Left lobe of liver (tissue), 2 donors: ENCODE measurements at places on chromosomes 1 and 21.

GRCh38 chr1:243806310-243806709, 43.7 kb downstream of the AKT3 start:
- no peak for DNase-seq

DNA sequence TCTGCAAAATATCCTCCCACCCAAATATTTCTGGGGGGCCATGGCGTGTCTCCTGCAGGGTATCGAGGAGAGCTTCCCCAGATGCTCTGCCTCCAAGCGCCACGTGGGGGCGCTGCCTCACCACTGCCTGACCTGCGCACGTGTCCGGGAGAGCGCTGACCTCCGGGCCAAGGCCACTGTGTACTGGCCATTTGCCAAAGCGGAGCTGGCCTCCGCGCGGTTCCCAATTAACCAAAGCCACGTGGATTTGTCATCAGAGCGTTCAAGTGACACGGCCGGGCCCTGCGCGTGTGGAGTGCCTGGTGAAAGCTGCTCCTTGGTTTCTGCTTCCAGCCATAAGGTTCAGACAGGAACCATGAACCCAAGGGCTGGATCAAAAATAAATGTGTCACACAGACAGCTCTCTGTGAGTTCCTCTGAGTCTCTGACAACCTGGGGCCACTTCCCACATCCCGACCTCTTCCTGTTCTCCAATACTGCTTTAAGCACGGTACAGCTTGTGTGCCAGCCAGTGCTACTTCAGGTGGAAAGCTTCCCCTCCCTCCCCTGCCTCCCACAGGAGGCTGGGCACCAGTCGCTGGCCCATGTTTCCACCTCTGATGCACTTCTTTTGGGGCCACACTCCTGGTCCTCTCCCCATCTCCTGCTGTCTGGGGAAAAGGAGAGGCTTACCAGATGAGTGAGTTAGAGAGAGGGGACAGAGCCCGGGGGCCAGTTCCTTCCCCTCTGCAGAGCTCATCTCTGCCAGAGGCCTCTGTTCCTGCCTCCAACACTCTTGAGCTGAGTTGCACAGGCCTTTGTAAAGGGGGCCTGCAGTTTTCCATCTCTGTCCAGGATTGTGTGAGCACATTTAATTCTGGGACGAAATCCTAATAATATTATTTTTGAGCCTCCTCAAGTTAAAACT, 26.1 kb downstream of the ZP4 start:
- DNase-seq, result peak; percentile 89

GRCh38 chr1:221337106-221337505, 404.8 kb downstream of the DUSP10 start:
- DNase-seq, result no peak

DNA sequence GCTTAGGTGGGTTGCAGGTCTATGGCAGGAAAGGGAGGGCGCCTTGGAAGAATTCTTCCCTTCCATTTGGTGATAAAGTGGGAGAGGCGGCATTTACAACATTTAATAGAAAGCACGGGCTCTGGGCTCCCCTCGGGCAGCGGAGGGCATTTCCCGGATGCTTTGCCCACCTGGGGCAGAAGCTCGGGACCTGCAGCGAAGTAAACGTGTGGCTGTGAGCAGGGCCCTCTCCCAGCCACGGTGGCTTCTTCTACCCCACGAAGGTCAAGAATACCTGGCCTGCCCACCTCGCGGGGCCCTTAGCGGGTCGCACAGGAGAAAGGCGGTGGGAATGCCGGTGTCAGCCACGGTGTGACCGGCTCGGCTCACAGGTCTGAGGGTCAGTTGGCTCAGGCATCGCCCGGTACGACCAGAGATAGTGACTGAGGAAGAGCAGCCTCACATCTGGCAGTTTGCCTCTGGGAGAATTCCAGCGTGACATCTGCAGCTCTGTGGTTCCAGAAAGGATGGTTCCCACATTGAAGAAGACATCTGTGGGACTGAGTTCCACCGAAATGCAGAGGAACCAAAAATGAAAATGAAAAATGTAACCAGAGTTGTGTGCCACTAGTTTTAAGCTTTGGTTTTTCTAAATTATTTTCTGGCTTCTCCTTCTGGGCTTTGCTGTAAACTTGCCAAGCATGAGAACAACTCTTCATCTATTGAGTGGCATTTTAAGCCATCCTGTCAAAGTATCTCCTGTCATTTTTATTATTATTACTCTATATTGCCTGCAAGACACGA, 720 bp upstream of the F3 start:
- DNase-seq, result peak; percentile 65

- DNase-seq, result peak; percentile 34
Observed at GRCh38 chr1:203028067-203028783, 1.9 kb downstream of the PPFIA4 start.

DNA sequence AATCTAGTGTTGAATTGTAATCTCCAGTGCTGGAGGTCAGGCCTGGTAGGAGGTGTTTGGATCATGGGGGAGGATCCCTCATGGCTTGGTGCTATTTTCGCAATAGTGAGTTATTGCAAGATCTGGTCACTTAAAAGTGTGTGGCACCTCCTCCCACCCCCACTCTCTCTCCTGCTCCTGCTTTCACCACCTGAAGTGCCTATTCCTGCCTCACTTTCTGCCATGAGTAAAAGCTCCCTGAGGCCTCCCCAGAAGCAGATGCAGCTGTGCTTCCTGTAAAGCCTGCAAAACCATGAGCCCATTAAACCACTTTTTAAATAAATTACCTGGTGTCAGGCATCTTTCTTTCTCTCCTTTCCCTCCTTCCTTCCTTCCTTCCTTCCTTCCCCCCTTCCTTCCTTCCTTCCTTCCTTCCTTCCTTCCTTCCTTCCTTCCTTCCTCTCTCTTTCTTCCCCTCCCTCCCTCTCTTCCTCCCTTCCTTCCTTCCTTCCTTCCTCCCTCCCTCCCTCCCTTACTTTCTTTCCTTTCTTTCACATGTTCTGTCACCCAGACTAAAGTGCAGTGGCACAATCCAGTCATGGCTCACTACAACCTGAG, 172.4 kb downstream of the C1orf21 start:
- no peak for DNase-seq

GRCh38 chr1:1082239-1082775, 8.2 kb upstream of the RNF223 start:
- DNase-seq, result no peak

DNA sequence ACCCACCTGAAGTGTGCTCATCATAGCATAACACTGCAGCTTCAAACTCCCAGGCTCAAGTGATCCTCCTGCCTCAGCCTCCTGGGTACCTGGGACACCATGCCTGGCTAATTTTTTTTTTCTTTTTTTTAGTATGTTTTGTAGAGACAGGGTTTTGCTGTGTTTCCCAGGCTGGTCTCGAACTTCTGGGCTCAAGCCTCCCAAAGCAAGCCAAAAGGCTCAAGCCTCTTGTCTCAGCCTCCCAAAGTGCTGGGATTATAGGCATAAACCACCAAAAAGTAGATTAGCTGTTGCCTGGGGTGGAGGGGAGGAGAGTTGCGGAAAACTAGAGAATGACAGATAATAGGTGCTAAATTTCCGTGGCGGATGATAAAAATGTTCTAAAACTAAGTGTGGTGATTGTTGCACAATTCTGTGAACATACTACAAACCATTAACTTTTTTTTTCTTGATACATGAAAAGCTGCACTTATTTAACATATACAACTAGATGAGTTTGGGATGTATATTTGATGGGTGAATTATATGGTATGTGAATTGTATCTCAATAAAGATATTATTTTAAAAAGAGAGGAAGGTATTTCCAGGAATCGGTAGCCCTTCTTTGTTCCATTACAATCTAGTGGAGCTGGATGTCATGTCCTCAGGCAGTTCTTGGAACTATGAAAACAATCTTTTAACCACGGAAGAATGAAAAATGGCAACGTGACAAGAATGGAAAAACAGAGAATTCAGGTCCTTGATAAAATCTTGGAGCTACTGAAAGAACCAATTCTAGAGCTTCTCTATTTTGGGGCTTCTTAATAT, 27.3 kb upstream of the MED18 start:
- DNase-seq, result no peak

GRCh38 chr1:197399755-197400521, 131.9 kb downstream of the CRB1 start:
- no peak for DNase-seq

DNA sequence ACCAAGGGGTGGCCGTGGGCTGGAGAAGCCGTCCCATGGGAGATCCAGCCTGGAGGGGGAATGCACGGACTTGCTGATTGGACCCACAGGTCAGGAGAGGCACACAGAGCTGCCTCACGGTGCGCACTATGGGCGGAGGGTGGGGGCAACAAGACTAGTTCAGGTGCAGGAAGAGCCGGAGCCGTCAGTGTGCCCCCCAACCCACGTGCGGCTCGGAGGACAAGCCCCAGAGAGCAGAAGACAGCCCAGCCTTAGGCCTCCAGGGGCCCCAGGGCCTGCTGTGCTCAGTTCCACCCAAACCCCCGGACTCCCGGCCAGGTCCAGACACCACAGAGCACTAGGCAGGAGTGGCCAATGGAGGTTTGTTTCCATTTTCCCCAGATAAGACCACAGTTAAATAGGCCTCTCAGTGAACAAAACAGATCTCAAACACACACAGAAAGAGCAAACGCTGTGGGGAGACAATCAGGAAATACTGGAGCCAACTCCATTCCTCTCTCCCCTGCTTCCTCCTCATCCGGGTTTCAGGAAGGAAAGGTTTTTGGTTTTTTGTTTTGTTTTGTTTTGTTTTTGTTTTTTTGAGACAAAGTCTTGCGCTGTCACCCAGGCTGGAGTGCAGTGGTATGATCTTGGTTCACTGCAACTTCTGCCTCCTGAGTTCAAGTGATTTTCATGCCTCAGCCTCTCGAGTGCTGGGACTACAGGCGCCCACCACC, 84.2 kb downstream of the ADSS2 start:
- DNase-seq, result no peak

GRCh38 chr1:231016966-231017365, 23.1 kb downstream of the FAM89A start:
- no peak for DNase-seq

DNA sequence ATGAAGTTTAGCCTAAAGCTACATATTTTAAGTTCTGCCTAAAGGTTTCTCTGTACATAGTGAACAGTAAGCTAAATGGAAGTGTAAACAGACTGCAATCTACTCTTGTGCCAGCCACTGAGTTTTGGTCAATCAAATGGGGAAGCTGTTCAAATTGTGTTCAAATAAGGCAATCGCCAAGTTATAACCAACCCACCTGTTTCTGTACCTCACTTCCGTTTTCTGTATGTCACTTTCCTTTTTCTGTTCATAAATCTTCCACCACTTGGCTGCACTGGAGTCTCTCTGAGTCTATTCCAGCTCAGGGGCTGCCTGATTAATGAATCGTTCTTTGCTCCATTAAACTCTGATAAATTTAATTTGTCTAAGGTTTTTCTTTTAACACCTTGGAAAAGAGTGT, 10.8 kb upstream of the THEM4 start:
- no peak for DNase-seq

DNA sequence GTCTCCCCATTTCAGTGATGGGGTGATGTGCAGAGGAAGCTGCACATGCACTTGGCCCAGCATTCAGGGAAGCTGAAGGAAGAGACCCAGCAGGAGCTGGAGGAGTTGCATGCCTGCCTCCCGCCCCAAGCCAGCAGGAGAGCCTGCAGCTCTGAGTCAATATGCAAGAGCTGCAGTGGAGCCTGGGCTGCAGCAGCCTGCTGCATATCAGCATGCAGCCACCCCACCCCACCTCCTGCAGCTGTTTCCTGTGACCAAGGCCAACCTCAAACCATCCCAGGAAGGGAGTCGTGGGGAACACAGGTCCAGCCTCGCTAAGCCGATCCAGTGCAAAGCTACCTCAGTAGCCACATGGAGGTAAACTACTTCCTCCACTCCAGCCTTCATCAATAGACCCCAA, 18.9 kb downstream of the AGT start:
- no peak for DNase-seq

DNA sequence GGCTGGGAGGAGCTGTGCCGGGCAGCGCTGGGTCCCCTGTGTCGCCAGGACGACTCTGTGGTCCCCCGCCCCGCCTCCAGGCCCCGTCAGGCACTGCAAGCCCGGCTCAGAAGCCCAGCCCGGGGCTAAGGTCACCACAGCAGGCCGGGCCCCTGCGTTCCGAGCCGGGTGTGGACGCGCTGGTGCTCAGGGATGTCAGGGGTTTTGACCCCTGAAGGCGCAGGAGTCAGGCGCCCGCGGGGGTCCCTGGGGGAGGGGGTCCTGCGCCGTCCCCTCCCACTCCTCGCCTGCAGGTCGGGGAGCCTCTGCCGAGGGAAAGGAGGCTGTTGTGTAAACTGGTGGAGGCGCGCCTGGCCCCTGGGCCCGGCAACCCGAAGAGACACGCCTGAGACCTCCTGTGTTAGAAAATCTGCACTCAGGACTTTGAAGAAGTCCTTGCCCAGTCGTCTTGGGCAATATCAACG, 23.7 kb upstream of the TMEM54 start:
- no peak for DNase-seq

DNA sequence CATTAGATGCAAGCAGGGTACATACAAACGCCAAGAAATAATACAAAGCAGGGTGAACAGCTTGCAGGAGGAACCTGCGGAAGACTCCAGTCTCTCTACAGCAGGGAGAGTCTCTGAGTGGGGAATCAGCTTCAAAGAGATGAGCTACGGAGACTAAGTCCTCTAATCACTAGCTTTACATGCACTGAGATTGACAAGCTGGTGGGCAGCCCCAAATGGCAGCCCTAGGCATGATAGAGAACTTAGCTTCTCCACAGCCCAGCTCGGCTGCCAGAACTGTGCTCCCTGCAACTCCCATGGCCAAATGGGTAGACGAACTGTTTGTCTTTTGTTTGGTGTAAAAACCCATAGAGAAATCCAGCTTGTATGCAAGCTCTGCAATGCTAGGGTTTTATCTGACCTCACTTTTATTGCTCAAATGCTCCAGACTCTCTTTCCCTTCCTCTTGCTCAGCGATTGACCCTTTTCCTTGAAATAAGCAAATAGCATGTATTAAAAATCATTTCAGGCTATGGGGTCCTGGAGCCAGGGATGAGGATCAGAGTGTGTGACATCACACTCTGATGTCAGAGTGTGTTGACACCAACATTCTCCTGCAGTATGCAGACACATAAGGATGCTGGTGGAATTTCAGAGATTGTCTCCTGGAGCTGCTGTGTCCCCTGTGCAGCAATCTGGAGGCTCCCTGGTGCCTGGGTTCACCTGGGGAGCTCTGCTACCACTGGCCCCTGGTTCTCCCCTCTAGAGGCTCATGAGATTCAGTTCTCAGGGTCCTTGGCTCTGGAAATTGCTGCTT, 238.5 kb downstream of the TTLL7 start:
- DNase-seq, result no peak

DNA sequence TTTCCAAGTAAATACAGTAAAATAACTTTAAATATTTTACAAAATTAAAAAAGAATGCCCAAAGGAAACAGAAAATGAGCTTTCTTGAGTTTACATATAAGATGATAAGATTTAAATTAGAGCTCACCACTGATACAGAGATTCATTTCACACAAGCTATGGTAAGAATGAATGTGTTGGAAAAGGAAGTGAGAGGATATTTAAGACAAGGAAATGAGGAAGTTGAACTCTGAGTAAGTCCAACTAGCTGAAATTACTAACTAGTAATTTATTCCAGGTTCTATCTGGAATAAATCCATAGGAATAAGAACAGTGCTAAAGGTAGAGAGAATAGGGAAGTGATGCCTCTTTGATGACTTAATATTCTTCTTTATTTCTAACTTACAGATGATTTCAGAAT, 42.4 kb downstream of the FNBP1L start:
- DNase-seq, result no peak

GRCh38 chr1:51789342-51789741, 89.2 kb downstream of the NRDC start:
- no peak for DNase-seq
